Fibroblast of skin of scalp (primary cell): ENCODE measurements at places on chromosomes 3 and 15.
A peak's percentile ranks its signal among the peaks of the same experiment; 100 is the strongest.

DNA sequence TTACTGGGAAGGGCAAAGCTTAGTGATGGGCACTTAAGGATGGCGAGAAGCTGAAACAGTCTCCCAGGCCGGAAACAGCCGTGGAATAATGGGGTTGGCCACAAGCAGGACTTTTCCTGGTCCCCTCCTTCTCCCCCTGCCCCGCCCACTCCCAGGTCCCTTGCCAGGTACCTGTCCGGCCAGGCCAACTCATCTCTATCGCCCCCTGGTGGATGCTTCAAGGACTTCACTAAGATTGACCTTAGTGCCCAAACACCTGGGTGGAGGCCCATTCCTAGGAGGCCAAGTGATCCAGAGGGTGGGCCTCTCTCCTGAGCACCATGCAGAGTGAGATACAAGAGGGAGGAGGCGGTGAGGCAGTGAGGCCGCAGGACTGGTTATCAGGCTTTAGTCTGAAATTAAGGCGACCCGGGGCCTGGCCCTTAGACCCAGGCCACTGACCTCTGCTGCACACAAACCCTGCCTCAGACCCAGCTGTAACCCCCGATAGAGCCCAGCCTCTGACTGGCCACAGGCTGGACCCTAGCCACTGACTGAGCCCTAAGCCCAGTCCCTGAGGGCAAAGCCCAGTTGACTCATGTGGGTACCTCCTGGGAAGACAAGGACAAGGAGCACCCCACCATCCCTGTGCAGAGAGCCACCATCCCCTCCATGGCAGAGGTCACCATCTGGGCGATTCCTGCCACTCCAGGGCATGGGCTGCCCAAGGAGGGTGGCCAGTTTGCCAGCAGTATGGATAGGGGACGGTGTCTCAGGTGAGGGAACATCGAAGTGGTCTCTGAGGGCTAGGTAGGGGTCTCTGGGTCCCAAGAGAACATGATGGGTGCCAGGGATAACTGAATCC lies 37.6 kb downstream of the VIPR1 start:
- peak; percentile 17 for DNase-seq

DNA sequence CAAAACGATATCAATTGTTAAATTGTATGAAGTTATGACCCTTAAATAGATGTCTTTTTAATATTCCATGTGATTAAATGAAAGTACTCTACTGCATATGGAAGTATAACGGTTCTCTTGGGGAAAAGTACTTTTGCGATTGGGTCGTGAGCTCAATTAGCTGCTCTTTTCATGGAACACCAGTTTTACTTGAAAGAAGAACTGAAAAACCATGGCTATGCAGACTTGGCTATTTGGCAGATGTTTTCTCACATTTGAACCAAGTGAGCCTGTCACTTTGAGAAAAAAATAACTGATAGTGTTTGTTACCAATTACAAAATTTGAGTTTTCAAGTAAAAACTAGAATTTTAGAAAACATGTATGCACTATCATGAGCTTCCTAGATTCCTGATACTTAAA lies 5.9 kb upstream of the INAFM2 start:
- no peak for DNase-seq

- peak; percentile 76 for DNase-seq
These were observed 101.2 kb downstream of the NFKBIZ start for GRCh38 chr3:101950510-101950909.

DNA sequence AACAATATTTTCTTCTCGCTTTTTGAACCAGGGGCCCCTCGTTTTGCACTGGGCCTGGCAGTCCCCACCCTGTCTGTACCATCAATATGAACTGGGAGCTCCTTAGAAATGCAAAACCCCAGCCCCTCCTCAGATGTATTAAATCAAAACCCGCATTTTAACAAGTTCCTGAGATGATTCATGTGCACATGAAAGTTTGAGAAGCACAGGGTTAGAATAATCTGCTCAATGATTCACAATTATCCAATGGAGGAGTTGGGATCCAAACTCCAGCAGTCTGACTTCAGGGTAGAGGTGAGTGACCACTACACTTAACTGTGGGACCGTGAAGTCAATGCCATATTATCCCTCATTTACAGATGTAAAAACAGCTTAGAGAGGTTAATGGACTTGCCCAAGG lies 256.4 kb downstream of the IGSF11 start:
- no peak for DNase-seq

DNA sequence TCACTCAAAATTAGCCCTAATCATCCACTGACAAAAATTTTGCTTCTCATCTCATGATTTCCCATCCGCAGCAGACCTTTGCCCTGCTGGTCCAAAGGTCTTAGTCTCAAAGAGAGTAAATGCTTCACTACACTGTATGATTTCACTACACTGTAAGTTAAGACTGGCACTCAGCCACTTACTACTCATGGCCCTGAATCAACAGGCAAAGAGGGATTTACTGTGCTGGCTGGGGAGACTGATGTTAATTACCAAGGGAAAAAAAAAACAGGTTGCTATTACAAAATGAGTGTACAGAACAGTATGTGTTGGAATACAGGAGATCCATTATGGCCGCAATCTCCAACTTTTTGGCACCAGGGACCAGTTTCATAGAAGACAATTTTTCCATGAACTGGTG lies 214.8 kb downstream of the ZMAT3 start:
- DNase-seq: peak; percentile 19

GRCh38 chr3:32780735-32781210 lies 37.0 kb upstream of the TRIM71 start:
- peak; percentile 69 for DNase-seq

DNA sequence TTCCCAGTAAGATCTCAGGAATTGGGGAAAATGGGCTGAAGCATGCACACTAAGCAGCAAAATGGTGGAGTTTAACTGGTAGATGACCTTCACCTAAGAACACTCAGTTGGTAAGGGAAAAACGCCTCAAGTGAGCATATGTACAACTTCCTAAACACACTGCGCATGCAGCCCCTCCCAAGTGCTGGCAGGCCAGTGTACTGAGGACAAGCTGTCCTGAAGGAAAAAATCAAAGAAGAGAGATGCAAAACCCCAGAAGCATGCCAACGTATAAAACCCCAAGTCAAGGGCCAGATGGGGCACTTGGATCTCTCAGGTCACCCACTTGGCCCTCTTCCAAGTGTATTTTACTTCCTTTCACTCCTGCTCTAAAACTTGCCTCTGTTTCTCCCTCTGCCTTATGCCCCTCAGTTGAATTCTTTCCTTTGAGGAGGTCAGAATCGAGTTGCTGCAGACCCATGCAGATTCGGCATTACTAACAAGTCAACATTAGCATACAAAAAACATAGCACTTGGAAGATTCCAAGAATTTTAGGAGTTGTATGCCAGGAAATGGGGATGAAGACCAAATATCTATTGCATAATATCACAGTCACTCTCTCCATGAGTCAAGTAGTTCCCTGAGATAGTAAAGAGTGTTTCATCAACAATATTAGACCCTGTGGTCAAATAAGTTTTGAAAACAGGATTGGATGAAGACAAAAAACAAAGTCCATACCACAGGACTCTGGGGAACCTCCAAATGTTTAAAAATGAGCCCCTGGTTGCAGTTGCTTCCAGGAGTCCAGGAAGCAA lies 10.8 kb upstream of the FYCO1 start:
- peak; percentile 85 for DNase-seq

GRCh38 chr3:106249159-106249558 lies 380.3 kb upstream of the CBLB start:
- peak; percentile 82 for DNase-seq

GRCh38 chr15:66854012-66854965 lies 152.3 kb downstream of the SMAD6 start:
- DNase-seq: no peak

DNA sequence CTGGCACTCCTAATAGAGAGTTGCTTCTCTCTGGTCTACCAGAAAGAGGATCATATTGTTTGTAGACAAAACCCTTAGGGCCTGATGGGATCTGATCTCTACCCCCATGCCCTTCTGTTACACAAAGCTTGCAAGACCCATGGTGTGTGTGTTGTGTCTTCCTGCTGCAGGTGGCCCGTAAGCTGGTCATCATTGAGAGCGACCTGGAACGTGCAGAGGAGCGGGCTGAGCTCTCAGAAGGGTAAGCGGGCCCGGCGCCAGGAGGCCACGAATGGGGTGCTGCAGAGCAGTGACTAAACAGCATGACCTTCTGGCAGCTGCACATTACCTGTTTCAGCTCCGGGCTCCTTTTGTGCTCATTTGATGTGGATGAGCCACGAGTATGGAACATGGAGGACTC lies 18.2 kb downstream of the TPM1 start:
- DNase-seq: peak; percentile 18

DNA sequence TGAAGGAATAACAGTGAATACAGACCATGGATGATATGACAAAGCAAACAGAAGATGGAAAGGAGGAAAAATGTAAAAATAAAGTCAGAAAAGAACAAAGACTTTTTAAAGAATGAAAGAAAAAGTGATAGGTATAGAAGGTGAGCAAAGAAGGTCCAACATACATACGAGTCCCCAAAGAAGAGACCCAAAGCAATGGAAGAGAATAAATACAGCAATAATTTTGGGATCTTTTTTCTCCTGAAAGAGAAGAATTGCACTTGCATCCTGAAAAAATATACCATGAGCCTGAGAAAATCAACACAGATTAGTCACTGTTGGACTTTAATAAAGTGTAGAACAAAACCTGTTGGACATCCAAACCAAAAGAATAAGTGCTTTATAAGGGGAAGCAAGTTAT lies 85.3 kb upstream of the SLC6A1 start:
- DNase-seq: no peak

DNA sequence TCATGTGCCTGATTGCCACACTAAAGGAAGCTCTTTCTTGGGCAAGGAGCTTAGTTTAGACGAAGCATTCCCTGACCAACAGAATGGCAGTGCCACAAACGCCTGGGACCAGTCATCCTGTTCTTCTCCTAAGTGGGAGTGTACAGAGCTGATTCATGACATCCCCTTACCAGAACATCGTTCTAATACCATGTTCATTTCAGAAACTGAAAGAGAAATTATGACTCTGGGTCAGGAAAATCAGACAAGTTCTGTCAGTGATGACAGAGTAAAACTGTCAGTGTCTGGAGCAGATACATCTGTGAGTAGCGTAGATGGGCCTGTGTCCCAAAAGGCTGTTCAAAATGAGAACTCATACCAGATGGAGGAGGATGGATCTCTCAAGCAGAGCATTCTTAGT lies 18.4 kb downstream of the SENP5 start:
- no peak for DNase-seq

DNA sequence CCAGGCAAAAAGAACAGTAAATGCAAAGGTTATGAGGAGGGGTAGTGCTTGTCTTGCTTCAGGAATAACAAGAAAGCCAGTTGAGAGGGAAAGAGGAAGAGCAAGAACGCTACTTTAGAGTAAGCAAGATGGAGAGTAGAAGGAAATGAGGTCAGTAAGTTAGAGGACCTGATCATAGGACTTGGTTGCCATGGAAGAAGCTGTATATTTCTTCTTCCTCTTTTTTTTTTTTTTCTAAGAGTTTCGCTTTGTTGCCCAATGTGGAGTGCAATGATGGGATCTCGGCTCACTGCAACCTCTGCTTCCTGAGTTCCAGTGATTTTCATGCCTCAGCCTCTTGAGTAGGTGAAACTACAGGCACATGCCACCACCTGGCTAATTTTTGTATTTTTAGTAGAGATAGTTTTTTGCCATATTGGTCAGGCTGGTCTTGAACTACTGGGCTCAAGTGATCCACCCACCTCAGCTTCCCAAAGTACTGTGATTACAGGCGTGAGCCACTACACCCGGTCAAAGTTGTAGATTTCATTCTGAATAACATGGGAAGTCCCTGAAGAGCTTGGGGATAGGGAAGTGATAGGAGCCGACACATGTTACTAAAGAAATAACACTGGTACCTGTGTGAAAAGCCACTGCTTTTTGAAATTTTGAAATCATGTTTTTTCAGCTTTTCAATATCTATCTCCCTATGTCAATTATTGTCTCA lies 527.9 kb upstream of the NAALADL2 start:
- no peak for DNase-seq

GRCh38 chr15:57878573-57878972 lies 172.1 kb downstream of the POLR2M start:
- DNase-seq: peak; percentile 19

GRCh38 chr15:68733666-68734065 lies 87.0 kb downstream of the ANP32A start:
- DNase-seq: peak; percentile 16

DNA sequence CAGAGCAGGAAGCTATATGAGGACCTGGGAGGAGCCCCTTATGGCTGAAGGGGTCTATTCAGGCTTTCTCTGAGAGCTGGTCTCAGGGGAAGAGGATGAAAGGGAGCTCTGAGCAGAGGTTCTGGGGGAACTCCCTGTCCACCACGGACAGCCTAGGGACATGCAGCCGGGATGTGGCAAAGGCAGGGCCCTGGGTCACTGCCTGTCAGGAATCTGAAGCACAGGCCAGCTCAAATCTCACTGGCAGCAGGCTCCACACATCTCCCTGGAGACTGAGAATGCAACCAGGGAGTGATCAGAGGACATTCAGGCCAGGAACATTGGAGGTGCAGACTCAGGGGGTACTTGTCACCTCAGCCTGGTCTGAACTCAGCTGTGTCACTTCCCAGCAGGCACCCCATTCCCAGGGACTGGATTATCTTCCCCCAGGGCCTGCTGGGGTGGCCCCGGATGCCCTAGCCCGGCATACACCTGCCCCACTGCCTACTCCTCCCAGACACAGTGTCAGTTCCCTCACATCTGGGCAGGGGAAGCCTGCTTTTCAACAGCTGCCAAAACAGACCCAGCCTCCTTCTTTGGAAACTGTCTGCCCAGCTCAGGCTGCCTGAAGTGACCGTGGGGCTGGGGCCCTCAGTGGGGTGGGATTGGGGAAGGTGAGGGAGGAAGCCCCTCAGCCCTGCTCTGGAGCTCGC lies 18.3 kb upstream of the SEMA3F start:
- no peak for DNase-seq

- no peak for DNase-seq
These were observed 20.5 kb upstream of the ENTPD3 start for GRCh38 chr3:40366203-40367162.

DNA sequence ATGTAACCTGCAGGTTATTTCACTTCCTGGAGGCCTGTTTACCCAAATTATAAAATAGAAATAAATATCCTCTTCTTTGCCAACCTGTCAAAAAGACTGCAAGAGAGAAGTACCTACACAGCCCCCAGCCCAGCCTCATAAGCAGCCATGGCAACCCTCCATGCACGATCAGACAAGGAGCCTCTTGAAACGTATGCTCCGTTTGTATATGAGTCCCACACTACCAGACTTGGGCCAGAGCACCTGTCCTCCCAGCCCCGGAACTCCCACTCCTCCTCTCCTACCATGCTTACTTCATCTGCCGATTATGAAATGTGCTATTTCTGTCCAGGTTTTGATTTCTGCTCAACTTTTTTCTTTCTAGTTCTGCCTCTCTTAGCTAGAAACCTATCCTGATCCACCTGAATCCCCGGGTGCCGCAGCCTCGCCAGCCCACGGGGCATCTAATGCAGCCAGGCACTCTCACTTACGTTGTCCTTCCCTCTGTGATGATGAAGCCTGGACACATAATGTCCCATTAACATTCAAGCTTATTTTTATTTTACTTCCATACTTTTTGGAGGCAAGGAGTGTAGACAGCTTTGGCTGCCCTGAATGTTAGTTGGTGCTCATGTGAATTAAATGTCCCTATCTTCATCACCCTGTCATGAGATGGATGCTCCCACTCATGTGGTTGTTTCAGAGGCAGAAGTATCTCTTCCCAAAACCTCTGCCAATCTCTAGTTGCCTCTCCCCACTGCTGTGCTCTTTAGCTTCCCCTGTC lies 73.8 kb downstream of the MB21D2 start:
- DNase-seq: no peak
